Activated T-helper 2 cell treated with anti-CD3 and anti-CD28 coated beads, Interferon-gamma antibody, Interleukin-2, Interleukin-4, amounts not matched to agents 10 μg/mL and 5 μg/mL and 100 μg/mL, durations not matched to agents 14 hours and 24 hours and 36 hours (primary cell): ENCODE measurements at places on chromosomes 7 and 10. TPM values are rescaled to one million over a fixed set of nuclear protein-coding genes. Genes with fewer than 3 reads are reported as not detected.

GRCh38 chr10:11017000-11017569, 587 bp upstream of the CELF2 start:
- H3K4me3 ChIP-seq: peak overlapping the region; percentile 57
- no peaks in the 10 kb centered on the region for H3K36me3 ChIP-seq
- H3K27me3 ChIP-seq: peaks cover 82% of the 10 kb centered on the region
- no peak overlapping the region for H3K27ac ChIP-seq
- H3K4me1 ChIP-seq: peaks cover 10% of the 10 kb centered on the region

DNA sequence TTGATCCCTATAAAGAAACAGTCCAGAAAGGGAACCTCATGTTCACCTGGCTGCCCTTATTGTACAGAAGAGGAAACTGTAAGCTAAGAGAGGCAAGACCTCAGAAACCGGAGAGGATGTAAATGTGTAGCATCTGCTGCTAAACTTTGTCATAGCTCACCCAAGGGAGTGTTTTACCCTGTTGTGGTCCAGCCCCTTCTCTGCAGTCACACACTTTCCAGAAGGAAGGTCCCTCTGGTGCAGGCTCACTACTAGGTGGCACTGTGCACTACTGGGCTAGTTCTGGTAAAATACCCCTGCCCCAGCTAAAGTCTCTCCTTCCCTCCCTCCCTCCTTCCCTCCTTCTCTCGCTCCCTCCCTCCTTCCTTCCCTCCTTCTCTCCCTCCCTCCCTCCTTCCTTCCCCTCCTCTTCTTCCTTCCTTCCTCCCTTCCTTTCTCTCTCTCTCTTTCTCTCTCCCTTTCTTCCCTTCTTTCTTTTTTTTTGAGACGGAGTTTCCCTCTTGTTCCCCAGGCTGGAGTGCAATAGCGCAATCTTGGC, 42.5 kb upstream of the LCOR start:
- no peaks in the 10 kb centered on the region for H3K4me1 ChIP-seq
- no peak overlapping the region for H3K4me3 ChIP-seq
- DNase-seq: peak; percentile 31
- H3K27ac ChIP-seq: no peak overlapping the region

Gene OR6B1
- not detected in 2 replicates for total RNA-seq

DNA sequence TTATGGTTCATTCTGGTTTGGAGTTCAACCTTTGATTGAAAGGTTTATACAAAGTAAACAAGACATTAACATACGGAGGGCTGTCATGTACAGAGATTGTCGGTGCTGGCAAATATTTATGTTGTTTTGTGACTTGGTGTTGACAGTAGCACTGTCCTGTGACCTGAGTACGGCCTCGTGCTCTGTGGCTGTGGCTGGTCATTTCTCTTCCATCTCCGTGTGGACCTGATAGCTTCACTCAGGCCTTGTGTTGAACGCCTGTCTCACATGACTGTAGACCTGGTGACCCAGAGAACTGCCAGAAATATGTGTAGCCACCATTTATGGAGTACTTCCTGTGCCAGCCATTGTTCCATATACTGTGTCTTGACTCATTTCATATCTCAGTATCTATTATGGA, 311.6 kb downstream of the CCDC3 start:
- H3K4me1 ChIP-seq: peaks cover 3% of the 10 kb centered on the region
- H3K27me3 ChIP-seq: no peaks in the 10 kb centered on the region
- DNase-seq: no peak

Gene ACBD7
- 3.6 and 4.8 TPM in 2 replicates for total RNA-seq

GRCh38 chr7:93551063-93551895, 23.2 kb downstream of the CALCR start:
- H3K36me3 ChIP-seq: no peaks in the 10 kb centered on the region
- no peaks in the 10 kb centered on the region for H3K27me3 ChIP-seq
- H3K4me1 ChIP-seq: no peaks in the 10 kb centered on the region
- H3K4me3 ChIP-seq: no peak overlapping the region

GRCh38 chr10:22737587-22737986, 23.2 kb upstream of the PIP4K2A start:
- no peaks in the 10 kb centered on the region for H3K4me1 ChIP-seq
- H3K27ac ChIP-seq: no peak overlapping the region
- H3K36me3 ChIP-seq: no peaks in the 10 kb centered on the region
- no peak for DNase-seq
- no peak overlapping the region for H3K4me3 ChIP-seq

DNA sequence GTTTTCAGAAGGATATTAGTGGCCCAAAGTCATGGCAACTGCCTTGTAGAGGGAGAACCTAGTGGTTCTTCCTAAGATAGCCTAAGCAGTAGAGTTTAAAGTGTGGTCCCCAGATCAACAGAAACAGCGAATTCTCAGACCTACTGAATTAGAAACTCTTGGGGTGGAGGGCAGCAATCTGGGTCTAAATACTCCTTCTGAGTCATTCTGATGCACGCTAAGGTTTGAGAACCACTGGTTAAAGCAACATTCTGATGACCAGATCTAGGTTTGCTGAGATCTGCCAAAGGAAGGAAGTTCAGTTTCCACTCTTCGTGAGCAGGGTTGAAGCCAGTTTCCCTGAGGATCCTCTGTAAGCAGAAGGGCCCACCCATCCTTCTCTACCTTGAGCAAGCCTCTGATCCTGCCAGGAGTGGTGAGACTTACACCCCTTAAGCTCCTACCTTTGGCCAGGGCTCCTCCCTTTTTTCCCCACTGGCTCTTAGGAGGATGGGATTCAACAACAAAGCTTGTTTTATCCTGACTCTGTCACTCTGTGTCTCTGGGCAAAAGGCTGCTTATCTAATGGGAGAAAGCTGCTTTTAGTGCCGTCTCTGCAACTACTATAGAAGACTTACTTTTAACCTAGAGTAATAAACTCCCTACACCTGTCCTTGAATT, 26.8 kb upstream of the TRUB1 start:
- peaks cover 50% of the 10 kb centered on the region for H3K4me1 ChIP-seq
- peak overlapping the region; percentile 86 for H3K27ac ChIP-seq
- peak overlapping the region; percentile 43 for H3K4me3 ChIP-seq
- peaks cover 2% of the 10 kb centered on the region for H3K27me3 ChIP-seq
- DNase-seq: no peak

DNA sequence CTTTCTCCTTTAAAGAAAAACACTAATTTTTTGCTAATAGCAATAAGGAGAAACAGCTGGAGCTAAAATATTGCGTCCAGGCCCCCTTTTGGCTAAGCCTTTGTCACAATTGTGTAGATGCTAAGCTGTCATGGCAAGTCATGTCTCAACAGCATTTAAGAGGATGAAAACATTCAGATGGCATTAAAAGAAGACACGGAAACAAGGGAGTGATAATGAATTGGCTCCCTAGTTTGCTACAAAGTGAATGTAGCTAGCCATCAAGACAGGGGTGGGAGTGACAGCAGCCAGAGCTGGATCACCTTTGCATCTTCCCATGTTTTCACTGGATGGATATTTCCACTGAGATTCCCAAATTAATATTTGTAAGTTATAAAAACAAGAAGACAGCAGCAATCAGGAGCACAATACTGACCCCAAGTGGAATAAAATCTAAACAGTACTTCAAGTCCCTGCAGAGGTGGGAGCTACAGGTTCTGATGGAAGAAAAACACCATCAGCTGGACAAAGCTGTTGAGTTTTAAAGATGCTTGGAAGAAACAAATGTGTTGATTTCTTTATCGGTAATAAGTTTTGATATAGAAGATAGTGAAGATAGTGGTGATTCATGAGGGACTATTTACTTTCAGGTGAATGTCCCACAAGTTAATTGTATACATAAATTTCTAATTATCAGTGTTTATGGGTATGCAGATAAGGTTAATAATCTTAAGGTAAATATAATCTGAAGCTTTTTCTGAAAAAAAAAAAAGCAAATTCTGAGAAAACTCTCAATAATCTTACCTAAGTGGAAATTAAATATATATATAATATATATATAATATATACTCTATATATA, 129.4 kb downstream of the SLC16A9 start:
- peaks cover 4% of the 10 kb centered on the region for H3K27me3 ChIP-seq
- DNase-seq: no peak
- H3K4me3 ChIP-seq: no peak overlapping the region
- no peak overlapping the region for H3K27ac ChIP-seq
- no peaks in the 10 kb centered on the region for H3K36me3 ChIP-seq
- no peaks in the 10 kb centered on the region for H3K4me1 ChIP-seq

Gene UNCX
- total RNA-seq: not detected in 2 replicates

- DNase-seq: no peak
- H3K36me3 ChIP-seq: peaks cover 13% of the 10 kb centered on the region
- no peaks in the 10 kb centered on the region for H3K27me3 ChIP-seq
- no peak overlapping the region for H3K4me3 ChIP-seq
Observed at GRCh38 chr7:8129318-8129659, 132.7 kb downstream of the ICA1 start.

GRCh38 chr7:80711531-80711930, 73.1 kb downstream of the CD36 start:
- H3K27me3 ChIP-seq: no peaks in the 10 kb centered on the region
- no peak overlapping the region for H3K27ac ChIP-seq
- H3K4me3 ChIP-seq: no peak overlapping the region

DNA sequence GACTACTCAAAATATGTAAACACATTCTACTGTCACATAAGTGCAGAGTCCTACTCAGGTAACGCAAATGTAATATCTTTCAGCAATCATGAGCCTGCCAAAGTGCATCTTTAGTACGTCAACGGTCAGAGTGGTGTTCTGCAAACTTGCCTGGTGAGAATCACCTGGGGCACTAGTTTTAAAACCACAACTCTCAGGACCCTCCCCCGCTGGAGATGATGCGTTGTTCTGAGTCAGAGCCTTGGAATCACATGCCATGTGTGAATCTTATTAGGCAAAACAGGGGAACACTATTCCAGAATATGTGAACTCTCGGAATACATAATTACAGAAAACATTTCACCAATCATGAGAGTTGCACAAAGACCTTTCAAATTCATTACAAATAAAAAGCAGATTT, 115.7 kb downstream of the TPK1 start:
- no peak overlapping the region for H3K4me3 ChIP-seq
- H3K27ac ChIP-seq: no peak overlapping the region
- no peaks in the 10 kb centered on the region for H3K27me3 ChIP-seq
- no peak for DNase-seq
- peaks cover 3% of the 10 kb centered on the region for H3K4me1 ChIP-seq

GRCh38 chr7:43117095-43117494, 4.6 kb downstream of the HECW1 start:
- DNase-seq: no peak
- H3K27me3 ChIP-seq: peaks cover 45% of the 10 kb centered on the region
- H3K36me3 ChIP-seq: no peaks in the 10 kb centered on the region
- H3K4me1 ChIP-seq: peaks cover 6% of the 10 kb centered on the region
- H3K27ac ChIP-seq: no peak overlapping the region
- no peak overlapping the region for H3K4me3 ChIP-seq

Gene VSIR
- 56.5 and 61.9 TPM in 2 replicates for total RNA-seq

GRCh38 chr7:138935465-138936011, 45.7 kb downstream of the KIAA1549 start:
- H3K27ac ChIP-seq: no peak overlapping the region
- DNase-seq: no peak
- no peak overlapping the region for H3K4me3 ChIP-seq

GRCh38 chr7:158035343-158035742, 552.3 kb downstream of the PTPRN2 start:
- no peak overlapping the region for H3K27ac ChIP-seq
- no peak overlapping the region for H3K4me3 ChIP-seq
- no peaks in the 10 kb centered on the region for H3K36me3 ChIP-seq

DNA sequence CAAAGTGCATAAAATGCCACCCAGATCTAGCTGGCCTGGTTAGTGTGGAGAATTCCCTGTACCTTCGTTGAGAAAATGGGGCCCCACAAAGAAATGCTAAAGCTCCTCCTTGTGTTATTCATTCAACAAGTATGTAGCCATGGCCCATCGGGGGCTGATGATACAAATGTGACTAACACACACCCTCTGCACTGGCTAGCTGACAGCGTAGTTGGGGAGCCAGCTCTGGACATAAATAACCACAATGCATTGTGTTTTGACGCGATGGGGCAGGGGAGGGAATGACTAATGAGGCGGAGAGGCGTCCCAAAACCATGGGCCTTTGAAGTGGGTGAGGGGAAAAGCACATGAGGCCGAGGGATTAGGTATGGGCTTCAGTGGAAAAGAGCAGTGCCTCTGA, 28.2 kb upstream of the ASL start:
- peaks cover 11% of the 10 kb centered on the region for H3K27me3 ChIP-seq
- DNase-seq: no peak
- peaks cover 3% of the 10 kb centered on the region for H3K4me1 ChIP-seq
- H3K27ac ChIP-seq: no peak overlapping the region
- H3K36me3 ChIP-seq: no peaks in the 10 kb centered on the region

GRCh38 chr7:70131817-70132216, 533.5 kb downstream of the AUTS2 start:
- H3K27me3 ChIP-seq: no peaks in the 10 kb centered on the region
- no peaks in the 10 kb centered on the region for H3K4me1 ChIP-seq
- no peak overlapping the region for H3K4me3 ChIP-seq
- no peak overlapping the region for H3K27ac ChIP-seq

Gene OR2AE1
- total RNA-seq: 0.23 and 0.46 TPM in 2 replicates

- no peaks in the 10 kb centered on the region for H3K27me3 ChIP-seq
- no peak for DNase-seq
- H3K36me3 ChIP-seq: no peaks in the 10 kb centered on the region
- no peak overlapping the region for H3K4me3 ChIP-seq
- H3K27ac ChIP-seq: no peak overlapping the region
Observed at GRCh38 chr7:66256281-66256680, 51.1 kb downstream of the TPST1 start.

- DNase-seq: no peak
- H3K4me1 ChIP-seq: peaks cover 45% of the 10 kb centered on the region
- no peaks in the 10 kb centered on the region for H3K27me3 ChIP-seq
- H3K27ac ChIP-seq: no peak overlapping the region
- no peak overlapping the region for H3K4me3 ChIP-seq
- H3K36me3 ChIP-seq: peaks cover 35% of the 10 kb centered on the region
Observed at GRCh38 chr7:140876519-140877248, 48.0 kb downstream of the BRAF start.

DNA sequence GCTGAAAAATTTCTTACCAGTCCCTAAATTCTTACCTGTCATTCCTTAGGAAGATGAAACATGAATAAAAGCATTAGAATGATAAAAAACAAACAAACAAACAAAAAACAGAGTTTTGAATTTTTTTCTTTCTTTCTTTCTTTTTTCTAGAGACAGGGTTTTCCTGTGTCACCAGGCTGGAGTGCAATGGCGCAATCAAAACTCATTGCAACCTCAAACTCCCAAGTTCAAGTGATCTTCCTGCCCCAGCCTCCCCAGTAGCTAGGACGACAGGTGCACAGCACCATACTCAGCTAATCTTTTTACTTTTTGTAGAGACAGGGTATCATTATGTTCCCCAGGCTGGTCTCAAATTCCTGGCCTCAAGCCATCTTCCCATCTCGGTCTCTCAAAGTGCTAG, 26.5 kb downstream of the NT5C2 start:
- no peak for DNase-seq
- no peak overlapping the region for H3K4me3 ChIP-seq
- H3K27me3 ChIP-seq: no peaks in the 10 kb centered on the region
- peaks cover 3% of the 10 kb centered on the region for H3K4me1 ChIP-seq
- H3K27ac ChIP-seq: no peak overlapping the region

DNA sequence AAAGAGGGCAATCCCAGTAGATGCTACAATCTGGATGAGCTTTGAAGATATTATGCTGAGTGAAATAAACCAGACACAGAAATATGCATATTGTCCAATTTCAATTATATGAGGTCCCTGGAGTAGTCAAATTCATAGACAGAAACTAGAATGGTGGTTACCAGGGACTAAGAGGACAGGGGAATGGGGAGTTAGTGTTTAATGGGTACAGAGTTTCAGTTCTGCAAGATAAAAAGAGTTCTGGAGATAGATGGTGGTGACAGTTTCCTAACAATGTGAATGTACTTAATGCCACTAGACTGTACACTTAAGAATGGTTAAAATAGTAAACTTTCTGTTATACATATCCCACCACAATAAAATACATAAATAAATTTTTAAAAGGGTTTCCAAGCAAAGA, 236.6 kb downstream of the ELMO1 start:
- H3K4me3 ChIP-seq: no peak overlapping the region
- H3K4me1 ChIP-seq: peaks cover 20% of the 10 kb centered on the region
- peaks cover 72% of the 10 kb centered on the region for H3K36me3 ChIP-seq
- no peak for DNase-seq
- H3K27ac ChIP-seq: peak overlapping the region; percentile 19
- no peaks in the 10 kb centered on the region for H3K27me3 ChIP-seq

Gene CYP26C1
- 0.05 TPM in 1 of 2 replicates, not detected in the other for total RNA-seq
